ENCODE measurements at places on chromosomes 1 and 21.

- DNase-seq: no peak
Measured at GRCh38 chr1:165696625-165697100, 1.7 kb downstream of the ALDH9A1 start.

- DNase-seq: no peak
Measured at GRCh38 chr1:240869071-240869470, 257.1 kb upstream of the GREM2 start.

DNA sequence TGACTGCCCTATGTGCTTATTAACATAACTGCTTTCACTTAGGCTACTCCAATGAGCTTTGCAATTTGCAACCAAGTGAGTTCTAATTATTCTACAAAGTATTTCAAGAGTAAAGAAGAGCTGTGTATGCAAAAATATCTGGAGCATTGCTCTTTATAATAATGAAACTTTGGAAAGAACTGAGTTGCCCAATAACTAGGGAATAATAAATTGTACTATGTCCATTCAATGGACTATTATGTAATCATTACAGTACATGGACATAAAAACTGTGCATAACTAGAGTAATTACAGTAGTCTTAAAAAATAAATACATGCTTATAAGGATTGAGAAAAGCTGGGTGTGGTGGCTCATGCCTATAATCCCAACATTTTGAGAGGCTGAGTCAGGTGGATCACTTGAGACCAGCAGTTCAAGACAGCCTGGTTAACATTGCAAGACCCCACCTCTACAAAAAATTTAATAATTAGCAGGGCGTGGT lies 70.3 kb upstream of the JAK1 start:
- no peak for DNase-seq

- no peak for DNase-seq
Measured at GRCh38 chr1:45968941-45969666, 163.3 kb downstream of the PIK3R3 start.

DNA sequence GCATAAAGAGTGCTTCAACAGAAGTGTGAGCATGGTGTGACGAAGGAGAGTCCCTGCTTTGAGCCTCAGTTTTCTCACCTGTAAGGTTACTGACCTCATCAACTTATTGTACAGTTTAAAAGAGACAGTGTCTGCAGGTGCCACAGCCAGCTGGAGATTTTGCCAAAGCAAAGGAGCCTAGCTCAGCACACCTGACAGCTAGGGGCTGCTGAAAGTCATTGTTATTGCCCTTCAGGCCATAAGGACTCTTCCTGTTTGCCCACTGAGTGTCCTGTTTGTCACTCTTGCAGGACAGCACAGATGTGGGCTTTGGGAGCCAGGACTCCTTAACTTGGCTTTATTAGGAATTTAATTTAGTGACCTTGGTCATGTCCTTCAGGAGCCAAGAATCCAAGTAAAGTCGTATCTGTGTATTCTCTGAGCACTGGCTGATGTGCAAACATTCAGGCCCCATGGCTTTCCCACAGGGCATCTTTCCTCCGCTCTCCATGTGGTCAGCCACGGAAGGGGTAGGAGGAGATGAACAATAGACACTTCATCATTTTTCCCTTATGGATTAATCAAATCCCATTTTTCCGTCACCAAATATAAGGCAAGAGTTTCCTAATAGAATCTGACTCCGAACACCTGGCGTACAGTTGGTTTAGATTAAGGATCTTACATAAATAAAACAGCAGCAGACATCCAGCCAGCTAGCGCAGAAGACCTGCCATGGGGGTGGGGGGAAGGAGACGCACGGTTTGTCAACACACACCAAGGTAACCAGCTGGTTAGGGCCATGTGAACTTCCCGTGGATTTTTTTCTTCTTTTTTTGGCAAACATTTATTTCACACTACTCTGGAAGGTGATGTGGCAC lies 43.1 kb upstream of the KANK4 start:
- no peak for DNase-seq

DNA sequence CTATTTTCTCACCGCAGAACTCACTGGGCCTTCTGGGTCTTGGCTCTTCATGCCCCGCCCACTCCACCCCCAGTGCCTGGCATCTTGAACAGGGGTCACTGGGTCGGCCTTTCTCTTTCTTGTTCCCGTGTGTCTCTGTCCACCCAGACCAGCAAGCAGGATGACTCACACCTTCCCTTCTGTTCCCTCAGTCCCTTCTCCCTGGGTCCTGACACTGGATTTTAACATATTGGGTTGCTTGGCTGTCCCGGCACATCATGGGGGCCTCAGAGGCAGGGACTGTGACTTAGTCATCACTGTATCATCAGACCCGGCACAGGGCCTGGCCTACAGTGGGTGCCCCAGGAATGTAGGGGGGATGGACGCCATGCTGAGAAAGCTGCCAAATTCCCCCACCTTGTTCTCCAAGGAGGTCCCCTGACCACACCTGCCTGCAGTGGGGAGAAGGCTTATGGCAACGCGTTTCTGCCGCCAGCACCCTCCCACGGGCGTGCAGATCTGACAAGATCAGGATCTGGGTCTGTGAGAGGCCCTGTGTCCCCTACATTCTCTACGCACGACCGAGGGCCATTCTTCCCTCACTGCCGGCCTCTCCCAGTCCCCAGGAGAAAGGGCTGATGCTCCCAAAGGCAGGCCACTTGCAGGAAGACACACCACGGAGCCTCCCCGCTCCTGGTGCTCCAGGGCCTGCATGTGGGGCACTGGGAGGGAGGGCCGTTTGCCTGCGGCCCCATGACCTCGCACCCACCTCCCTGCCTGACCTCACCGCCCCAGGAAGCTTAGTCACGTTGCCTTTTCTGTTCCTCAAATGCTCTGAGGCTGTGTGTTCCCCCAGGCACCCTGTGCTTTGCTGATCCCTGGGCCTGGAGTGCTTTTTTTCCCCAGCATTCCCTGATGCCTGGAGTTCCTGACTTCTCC lies 157.2 kb upstream of the TMEM51 start:
- DNase-seq: no peak

- no peak for DNase-seq
Measured at GRCh38 chr1:219544163-219544846, 68.6 kb downstream of the ZC3H11B start.

GRCh38 chr21:42202321-42202720 lies 16.6 kb upstream of the ABCG1 start:
- no peak for DNase-seq

DNA sequence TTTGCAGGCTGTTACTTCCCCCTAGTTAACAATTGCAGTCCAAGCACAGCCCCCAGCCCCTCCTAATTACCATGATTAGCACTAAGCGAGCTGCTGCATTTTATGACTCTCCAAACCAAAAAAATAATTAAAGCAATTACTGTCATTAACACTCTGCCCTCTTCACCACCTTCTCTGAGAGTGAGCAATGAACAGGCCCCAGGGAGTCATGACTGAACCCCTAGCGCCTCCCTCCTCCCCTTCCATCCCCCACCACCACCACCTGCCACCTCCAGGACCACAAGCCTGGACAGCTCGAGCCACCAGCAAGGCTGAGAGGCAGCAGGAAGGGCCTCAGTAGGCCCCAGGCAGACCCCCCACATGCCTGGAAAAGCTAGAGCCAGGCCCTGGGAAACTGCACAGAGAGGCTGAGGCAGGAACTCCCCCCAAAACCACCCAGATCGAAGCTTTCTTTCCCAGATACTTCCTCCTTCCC lies 35.5 kb upstream of the ZC3H12A start:
- DNase-seq: no peak

- DNase-seq: no peak
Measured at GRCh38 chr1:28119556-28119955, 31.1 kb upstream of the EYA3 start.

GRCh38 chr1:178500936-178501554 lies 4.3 kb upstream of the CLEC20A start:
- DNase-seq: no peak

- no peak for DNase-seq
Measured at GRCh38 chr1:110506541-110506940, 12.4 kb downstream of the KCNA10 start.

- no peak for DNase-seq
Measured at GRCh38 chr1:59442492-59442891, 145.6 kb downstream of the FGGY start.

DNA sequence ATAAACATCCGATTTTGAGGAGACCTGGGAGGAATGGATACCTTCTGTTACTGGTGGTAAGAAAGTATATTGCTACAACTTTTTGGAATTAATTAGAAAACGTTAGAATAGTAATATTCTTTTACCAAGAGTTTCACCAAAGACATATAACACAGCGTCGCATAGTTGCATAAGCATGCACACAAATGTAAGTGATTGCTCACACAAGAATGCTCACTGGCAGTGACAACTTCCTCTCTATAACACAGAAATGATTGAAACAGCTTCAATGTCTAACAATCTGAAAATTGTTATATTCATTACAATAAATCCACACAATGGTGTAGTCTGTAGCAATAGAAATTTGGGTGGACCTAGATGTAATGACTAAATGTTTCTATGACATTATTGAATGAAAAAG lies 998.6 kb downstream of the TTLL7 start:
- DNase-seq: no peak

GRCh38 chr1:77313491-77313890 lies 31.7 kb downstream of the AK5 start:
- no peak for DNase-seq

GRCh38 chr1:86207323-86207722 lies 50.8 kb upstream of the COL24A1 start:
- no peak for DNase-seq

- DNase-seq: no peak
Measured at GRCh38 chr1:21290546-21290944, 282 bp upstream of the ECE1 start.

- DNase-seq: no peak
Measured at GRCh38 chr1:88802950-88803349, 88.4 kb downstream of the GTF2B start.

- no peak for DNase-seq
Measured at GRCh38 chr1:225253784-225254183, 174.1 kb downstream of the LBR start.

DNA sequence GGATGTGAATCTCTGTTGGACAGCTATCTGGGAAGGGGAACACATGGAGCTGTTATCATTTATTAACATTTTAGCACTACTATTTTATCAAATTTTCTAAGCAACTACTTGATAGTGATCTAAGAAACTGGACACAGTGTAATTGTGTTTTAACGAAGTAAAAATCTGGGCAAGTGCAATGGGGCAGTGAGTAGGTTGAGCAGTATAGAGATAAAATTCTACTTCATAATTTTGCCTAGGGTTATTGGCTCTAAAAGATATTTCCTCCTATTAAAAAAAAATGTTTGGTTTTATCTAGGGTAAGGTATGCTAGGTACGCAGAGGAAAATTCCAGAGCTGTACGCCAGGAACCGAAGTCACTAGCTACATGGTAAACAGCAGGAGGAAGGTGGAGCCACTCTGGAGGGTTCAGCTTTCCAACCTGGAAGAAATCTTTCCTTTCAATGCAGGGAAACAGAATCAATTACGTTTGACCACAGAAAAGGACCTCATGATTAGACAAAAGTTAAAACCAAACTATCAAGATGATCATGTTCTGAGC lies 43.3 kb downstream of the BCAR3 start:
- DNase-seq: no peak

GRCh38 chr1:234477386-234478151 lies 1.4 kb downstream of the TARBP1 start:
- no peak for DNase-seq

- DNase-seq: no peak
Measured at GRCh38 chr21:43794311-43794710, 4.9 kb downstream of the RRP1 start.

GRCh38 chr1:72371259-72372035 lies 89.1 kb upstream of the NEGR1 start:
- DNase-seq: no peak

DNA sequence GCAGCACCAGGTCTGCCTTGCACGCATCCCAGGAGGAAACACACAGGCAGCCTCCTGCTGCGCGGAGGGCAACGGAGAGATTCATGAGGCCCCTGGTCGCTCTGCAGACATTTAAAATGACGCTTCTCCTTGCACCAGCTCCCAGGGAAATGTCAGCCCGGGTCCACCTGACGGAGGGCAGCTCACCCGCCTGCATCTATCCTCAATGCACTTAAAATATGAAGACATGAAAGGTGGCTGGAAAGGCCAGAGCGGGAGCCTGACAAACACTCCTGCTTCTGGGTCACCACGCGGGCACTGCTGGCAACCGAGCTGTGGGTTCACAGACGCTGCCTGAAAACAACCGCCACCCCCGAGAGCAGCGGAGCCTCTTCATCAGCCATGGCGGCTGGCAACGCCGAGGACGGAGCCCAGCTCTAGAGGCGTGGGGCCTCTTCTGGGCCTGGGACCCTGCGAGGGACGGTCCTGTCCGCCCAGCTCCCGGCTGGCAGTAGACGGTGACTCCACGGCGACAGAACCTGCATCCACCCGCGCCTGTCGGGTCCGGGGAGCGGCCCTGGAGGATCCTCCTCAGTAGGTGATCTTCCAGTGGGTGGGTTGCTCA lies 22.7 kb downstream of the POFUT2 start:
- no peak for DNase-seq

DNA sequence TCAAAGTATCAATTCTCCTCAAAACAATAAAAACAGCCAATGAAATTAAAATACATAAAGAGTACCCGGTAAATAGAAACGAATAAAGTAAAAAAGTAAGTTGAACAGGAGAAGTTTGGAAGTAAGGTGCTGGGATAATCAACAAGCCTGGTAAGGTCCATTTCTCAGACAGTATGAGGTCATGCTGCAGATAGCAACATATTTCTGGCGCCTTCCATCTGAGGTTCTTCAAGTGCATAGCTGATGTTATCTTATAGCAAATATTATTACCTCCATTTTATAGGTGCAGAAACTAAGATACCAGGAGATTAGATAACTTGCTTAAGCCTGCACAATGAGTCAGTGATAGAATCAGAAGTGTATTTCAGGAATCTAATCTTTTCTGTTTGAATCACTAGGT lies 23.7 kb upstream of the CEP350 start:
- DNase-seq: no peak

- no peak for DNase-seq
Measured at GRCh38 chr1:205616563-205617293, 15.1 kb downstream of the ELK4 start.

GRCh38 chr1:156114919-156115513 lies 505 bp downstream of the LMNA start:
- DNase-seq: no peak

GRCh38 chr1:28428012-28428411 lies 58.5 kb downstream of the PHACTR4 start:
- no peak for DNase-seq
